Karpas-422 (cell line): ENCODE measurements at places on chromosomes 6 and 20. TPM values are rescaled to one million over a fixed set of nuclear protein-coding genes. Genes with fewer than 3 reads are reported as not detected.

The CEBPB gene
- 24.4 and 49.1 TPM in 2 replicates for total RNA-seq

The RPS6KA2 gene
- total RNA-seq, result 7.2 and 8.8 TPM in 2 replicates

The PIGT gene
- 53.4 and 80.1 TPM in 2 replicates for total RNA-seq

The PTK7 gene
- total RNA-seq, result 3.3 and 5.3 TPM in 2 replicates

The POLH gene
- 10.3 and 15.4 TPM in 2 replicates for total RNA-seq

The BPIFB4 gene
- not detected in 2 replicates for total RNA-seq

The MTFR2 gene
- 4.3 and 7.2 TPM in 2 replicates for total RNA-seq

The PDSS2 gene
- 7.4 and 16.3 TPM in 2 replicates for total RNA-seq

The NHLRC1 gene
- not detected in 2 replicates for total RNA-seq

The NMBR gene
- not detected in 2 replicates for total RNA-seq

The NKX2-4 gene
- total RNA-seq, result not detected in 2 replicates

The HLA-DMA gene
- total RNA-seq, result 325 and 451 TPM in 2 replicates

The HLA-DPA1 gene
- total RNA-seq, result 571 and 780 TPM in 2 replicates

The FAM217B gene
- total RNA-seq, result 12.0 and 16.4 TPM in 2 replicates

The CALHM5 gene
- not detected in 2 replicates for total RNA-seq

The GPLD1 gene
- total RNA-seq, result 8.5 and 9.0 TPM in 2 replicates

The SSTR4 gene
- total RNA-seq, result not detected in 2 replicates

The TDP2 gene
- total RNA-seq, result 30.1 and 49.3 TPM in 2 replicates

The LRRC73 gene
- total RNA-seq, result 0.19 and 0.69 TPM in 2 replicates

The NFATC2 gene
- total RNA-seq, result 22.5 and 32.3 TPM in 2 replicates

The GNMT gene
- total RNA-seq, result 0.48 and 0.76 TPM in 2 replicates

The C20orf202 gene
- total RNA-seq, result not detected in 2 replicates

The KAT14 gene
- 14.5 and 18.6 TPM in 2 replicates for total RNA-seq

The UBE2C gene
- total RNA-seq, result 124 and 141 TPM in 2 replicates

The ADGRF1 gene
- not detected in 2 replicates for total RNA-seq

The GRM4 gene
- total RNA-seq, result not detected in 2 replicates

The COQ3 gene
- 13.1 and 14.4 TPM in 2 replicates for total RNA-seq

The SNRNP48 gene
- total RNA-seq, result 8.3 and 13.7 TPM in 2 replicates

The RTF2 gene
- total RNA-seq, result 43.3 and 46.0 TPM in 2 replicates

The TRAPPC3L gene
- total RNA-seq, result not detected in 2 replicates

The KCNK5 gene
- total RNA-seq, result not detected in 2 replicates

The HRH3 gene
- not detected in 2 replicates for total RNA-seq

The TREML1 gene
- total RNA-seq, result not detected in 2 replicates

The SMLR1 gene
- total RNA-seq, result not detected in 2 replicates

The SERINC3 gene
- 63.2 and 84.8 TPM in 2 replicates for total RNA-seq

The SLPI gene
- not detected in 2 replicates for total RNA-seq

The GSTA1 gene
- not detected in 2 replicates for total RNA-seq

The IL17A gene
- not detected in 2 replicates for total RNA-seq

The AP5S1 gene
- 5.3 and 7.1 TPM in 2 replicates for total RNA-seq

The C6orf15 gene
- not detected in 2 replicates for total RNA-seq

The POPDC3 gene
- not detected in 2 replicates for total RNA-seq

The CRISP2 gene
- total RNA-seq, result not detected in 2 replicates

The PRL gene
- not detected in 2 replicates for total RNA-seq

The UBE2J1 gene
- total RNA-seq, result 30.4 and 48.0 TPM in 2 replicates

The FKBP1C gene
- not detected in 2 replicates for total RNA-seq

The CPXM1 gene
- not detected in 2 replicates for total RNA-seq

The TMC2 gene
- total RNA-seq, result not detected in 2 replicates

The TNF gene
- total RNA-seq, result 223 and 233 TPM in 2 replicates

The HLA-DRA gene
- total RNA-seq, result 1,241 and 1,934 TPM in 2 replicates

The RIPOR3 gene
- not detected in 2 replicates for total RNA-seq

The CBLN4 gene
- not detected in 2 replicates for total RNA-seq

The CDSN gene
- total RNA-seq, result not detected in 2 replicates

The BTNL2 gene
- not detected in 2 replicates for total RNA-seq

The KIFC1 gene
- total RNA-seq, result 37.8 and 42.8 TPM in 2 replicates

The GABRR1 gene
- not detected in 2 replicates for total RNA-seq

The TXLNB gene
- total RNA-seq, result 14.6 and 16.3 TPM in 2 replicates

The SDC4 gene
- total RNA-seq, result not detected in 2 replicates

The KCNQ2 gene
- total RNA-seq, result not detected in 2 replicates

The BPIFB2 gene
- total RNA-seq, result not detected in 2 replicates

The ENPP4 gene
- total RNA-seq, result 2.5 and 8.6 TPM in 2 replicates
